ENCODE measurements at places on chromosomes 7 and 10.

DNA sequence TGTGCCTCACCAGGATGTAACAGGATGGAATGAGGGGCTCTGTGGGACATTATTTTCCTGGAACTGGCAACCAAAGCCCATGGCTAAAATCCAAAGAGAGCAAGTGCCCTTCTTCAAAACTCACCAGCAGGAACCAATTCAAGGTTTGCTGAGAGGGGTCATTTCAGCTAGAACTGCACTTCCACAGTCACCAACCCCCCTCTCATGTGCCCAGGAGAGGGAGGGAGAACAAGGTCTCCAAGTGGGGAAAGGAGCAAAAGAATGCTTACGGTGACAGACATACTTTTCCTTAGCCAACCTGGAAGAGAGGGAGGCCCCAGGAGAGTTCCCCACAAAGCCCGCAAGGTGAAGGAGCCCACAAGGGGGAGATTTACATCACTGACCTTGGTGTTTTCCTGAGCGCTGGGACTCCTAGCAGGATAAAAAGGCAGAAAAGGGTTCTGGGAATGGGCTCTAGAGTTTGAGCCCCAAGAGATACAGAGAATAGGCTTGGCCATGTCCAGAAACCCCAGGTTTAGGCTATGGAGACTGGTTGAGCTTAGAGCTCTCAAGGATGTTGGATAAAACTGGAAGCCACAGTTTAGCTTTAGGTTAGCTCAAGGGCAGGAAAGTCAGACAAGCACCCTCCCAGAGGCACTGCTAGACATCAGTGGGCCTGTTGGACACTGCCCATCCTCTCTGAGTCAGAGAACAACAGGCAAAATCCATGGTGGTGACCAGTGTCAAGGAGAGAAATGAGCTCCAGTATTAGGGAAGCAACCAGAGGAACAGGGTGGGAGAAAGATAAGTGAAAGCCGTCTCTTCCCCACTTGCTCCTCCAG is 63.9 kb upstream of the GHITM start:
- no peak for DNase-seq

DNA sequence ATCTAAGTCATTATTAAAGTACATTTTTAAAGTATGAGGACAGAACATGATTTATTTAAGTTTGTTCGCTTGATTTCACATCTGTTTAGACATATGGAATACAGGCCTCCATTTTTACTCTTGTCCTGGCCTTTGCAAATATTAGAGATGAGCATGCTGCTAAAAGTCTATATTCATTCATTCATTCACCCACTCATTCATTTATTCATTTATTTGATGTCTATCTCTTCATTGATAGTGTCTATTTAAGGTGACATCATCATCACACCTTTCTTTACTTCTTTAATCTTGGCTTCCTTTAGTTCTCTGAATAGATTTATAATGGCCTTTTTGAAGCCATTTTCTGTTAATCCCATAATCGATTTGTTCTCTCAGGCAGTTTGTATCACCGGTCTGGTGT is 68.0 kb downstream of the THNSL1 start:
- no peak for DNase-seq

DNA sequence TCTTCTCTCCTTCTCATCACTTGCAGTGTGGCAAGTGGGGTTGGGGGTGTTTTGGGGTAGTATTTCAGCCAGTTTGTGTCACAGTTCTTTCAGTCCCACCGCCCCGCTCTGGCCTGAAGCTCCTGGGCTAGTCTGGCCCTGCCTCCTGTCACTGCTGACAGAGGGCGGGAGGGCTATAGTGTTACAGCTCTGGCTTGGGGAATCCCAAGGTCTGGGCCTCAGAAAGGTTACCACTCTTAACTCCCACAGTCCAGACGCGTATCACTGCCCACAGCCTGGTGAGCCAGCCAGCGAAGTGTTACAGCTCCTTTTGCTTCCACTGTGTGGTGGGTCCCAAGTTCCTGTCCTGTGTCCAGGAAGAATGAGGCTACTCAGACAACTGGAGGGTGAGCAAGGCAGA is 56.0 kb downstream of the ZNF777 start:
- no peak for DNase-seq

DNA sequence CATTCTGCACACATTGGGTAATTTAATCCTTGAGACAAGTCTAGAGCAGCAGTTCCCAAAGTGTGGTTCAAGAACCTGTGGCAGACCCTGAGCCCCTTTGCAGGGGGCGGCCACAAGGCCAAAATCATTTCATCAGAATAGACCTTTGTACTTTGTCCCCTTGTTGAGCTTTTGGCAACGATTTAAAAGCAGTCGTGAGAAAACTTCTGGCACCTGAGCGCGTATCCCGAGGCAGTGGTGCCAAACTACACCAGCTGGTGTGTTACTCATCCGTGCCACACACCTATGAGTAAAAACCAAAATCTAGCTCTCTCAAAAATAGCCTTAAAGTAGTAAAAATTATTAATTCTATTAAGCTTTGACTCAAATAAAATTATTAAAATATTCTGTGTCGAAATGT is 306.8 kb downstream of the SDK1 start:
- no peak for DNase-seq

GRCh38 chr10:47057471-47057870 is 146.2 kb downstream of the PTPN20 start:
- no peak for DNase-seq

GRCh38 chr7:42014625-42015618 is 222.1 kb downstream of the GLI3 start:
- no peak for DNase-seq
